ENCODE measurements at places on chromosomes 16 and 17.

DNA sequence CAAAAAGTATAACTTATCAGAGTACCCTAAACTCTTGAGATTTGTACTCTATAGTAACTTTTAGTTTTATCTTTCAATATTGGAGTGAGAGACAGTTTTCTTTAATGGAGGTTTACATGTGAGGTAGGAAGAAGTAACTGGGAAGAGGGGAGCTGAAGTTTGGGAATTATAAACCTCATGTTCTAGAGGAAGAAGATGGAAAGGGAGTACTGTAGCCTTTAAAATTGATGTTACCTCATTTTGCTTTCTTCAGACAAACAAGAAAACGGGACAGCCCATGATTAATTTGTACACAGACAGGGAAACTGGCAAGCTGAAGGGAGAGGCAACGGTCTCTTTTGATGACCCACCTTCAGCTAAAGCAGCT, 9.5 kb downstream of the FUS start:
- H3K4me1 ChIP-seq, result no peaks in the 10 kb centered on the region
- no peak for DNase-seq
- H3K4me3 ChIP-seq, result no peak overlapping the region
- peaks cover 99% of the 10 kb centered on the region for H3K36me3 ChIP-seq
- no peak overlapping the region for H3K27ac ChIP-seq
- H3K27me3 ChIP-seq, result no peaks in the 10 kb centered on the region

- no peak overlapping the region for H3K27ac ChIP-seq
- H3K36me3 ChIP-seq, result peaks cover 4% of the 10 kb centered on the region
- DNase-seq, result no peak
- H3K4me3 ChIP-seq, result no peak overlapping the region
Observed at GRCh38 chr16:50578137-50578536, 29.9 kb downstream of the NKD1 start.

GRCh38 chr16:25637236-25637635, 54.5 kb upstream of the HS3ST4 start:
- no peak overlapping the region for H3K27ac ChIP-seq
- no peaks in the 10 kb centered on the region for H3K27me3 ChIP-seq
- no peaks in the 10 kb centered on the region for H3K36me3 ChIP-seq
- DNase-seq, result no peak

- H3K27me3 ChIP-seq, result no peaks in the 10 kb centered on the region
- no peaks in the 10 kb centered on the region for H3K4me1 ChIP-seq
- DNase-seq, result no peak
- H3K36me3 ChIP-seq, result no peaks in the 10 kb centered on the region
Observed at GRCh38 chr16:66668777-66669444, 27.6 kb downstream of the CMTM4 start.

DNA sequence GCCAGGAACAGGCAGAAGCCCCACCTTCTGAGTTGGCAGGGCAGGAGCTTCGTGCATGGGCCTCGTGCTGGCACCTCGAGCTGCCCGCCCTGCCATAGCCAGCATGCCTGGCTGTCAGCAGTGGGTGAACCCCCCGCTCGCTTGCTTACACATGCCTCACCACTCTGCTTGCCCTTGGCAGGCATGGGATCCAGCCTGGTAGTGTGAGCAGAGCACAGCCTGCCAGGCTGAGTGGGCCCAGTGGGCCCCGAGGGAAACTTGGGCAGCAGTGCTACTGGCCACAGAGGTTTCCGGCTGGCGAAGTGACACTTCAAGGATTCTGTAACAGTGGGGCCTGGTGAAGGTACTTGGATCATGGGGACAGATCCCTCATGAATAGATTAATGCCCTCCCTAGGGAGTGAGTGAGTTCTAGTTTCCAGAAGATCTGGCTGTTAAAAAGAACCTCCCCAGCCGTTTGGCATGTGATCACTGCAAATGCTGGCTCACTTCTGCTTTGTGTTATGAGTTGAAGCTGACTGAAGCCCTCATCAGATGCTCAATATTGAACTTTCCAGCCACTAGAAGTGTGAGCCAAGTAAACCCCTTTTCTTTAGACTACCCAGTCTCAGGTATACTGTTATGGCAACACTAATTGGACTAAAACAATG, 114.7 kb downstream of the BCAS3 start:
- H3K36me3 ChIP-seq, result no peaks in the 10 kb centered on the region
- H3K27me3 ChIP-seq, result no peaks in the 10 kb centered on the region
- H3K4me3 ChIP-seq, result no peak overlapping the region
- peak; percentile 75 for DNase-seq
- no peaks in the 10 kb centered on the region for H3K4me1 ChIP-seq

GRCh38 chr17:15485045-15485444, 17.6 kb upstream of the CDRT4 start:
- no peak overlapping the region for H3K4me3 ChIP-seq
- H3K36me3 ChIP-seq, result no peaks in the 10 kb centered on the region
- no peak for DNase-seq
- no peaks in the 10 kb centered on the region for H3K27me3 ChIP-seq
- no peak overlapping the region for H3K27ac ChIP-seq
- no peaks in the 10 kb centered on the region for H3K4me1 ChIP-seq

DNA sequence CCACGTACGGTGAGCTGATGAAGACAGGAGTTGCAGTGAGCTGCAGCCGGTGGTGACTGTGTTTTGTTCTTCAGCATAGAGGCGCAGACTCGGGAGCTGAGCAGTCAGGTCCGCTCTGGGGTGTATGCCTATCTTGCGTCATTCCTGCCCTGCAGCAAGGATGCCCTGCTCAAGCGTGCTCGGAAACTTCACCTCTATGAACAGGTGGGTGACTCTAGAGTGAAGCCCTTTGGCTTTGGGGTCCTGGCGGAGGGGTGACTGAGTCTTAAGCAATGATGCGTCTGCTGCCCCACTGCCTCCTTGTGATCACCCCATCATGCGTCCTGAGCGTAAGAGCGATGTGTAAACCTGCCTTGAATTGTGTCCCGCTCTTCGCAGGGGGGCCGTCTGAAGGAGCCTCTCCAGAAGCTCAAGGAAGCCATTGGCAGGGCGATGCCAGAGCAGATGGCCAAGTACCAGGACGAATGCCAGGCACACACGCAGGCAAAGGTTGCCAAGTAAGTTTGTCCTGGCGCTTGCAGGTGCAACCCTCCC, 22.9 kb downstream of the UBN1 start:
- DNase-seq, result peak; percentile 47
- H3K27ac ChIP-seq, result no peak overlapping the region
- no peak overlapping the region for H3K4me3 ChIP-seq

GRCh38 chr16:70738083-70738977, 52.5 kb upstream of the MTSS2 start:
- H3K4me3 ChIP-seq, result no peak overlapping the region
- H3K36me3 ChIP-seq, result no peaks in the 10 kb centered on the region
- H3K4me1 ChIP-seq, result peaks cover 32% of the 10 kb centered on the region
- peak overlapping the region; percentile 91 for H3K27ac ChIP-seq
- no peaks in the 10 kb centered on the region for H3K27me3 ChIP-seq

GRCh38 chr17:58329035-58329809, 627 bp upstream of the TSPOAP1 start:
- peak; percentile 40 for DNase-seq
- no peaks in the 10 kb centered on the region for H3K36me3 ChIP-seq
- no peaks in the 10 kb centered on the region for H3K27me3 ChIP-seq
- H3K4me1 ChIP-seq, result peaks cover 2% of the 10 kb centered on the region
- no peak overlapping the region for H3K4me3 ChIP-seq
- no peak overlapping the region for H3K27ac ChIP-seq

DNA sequence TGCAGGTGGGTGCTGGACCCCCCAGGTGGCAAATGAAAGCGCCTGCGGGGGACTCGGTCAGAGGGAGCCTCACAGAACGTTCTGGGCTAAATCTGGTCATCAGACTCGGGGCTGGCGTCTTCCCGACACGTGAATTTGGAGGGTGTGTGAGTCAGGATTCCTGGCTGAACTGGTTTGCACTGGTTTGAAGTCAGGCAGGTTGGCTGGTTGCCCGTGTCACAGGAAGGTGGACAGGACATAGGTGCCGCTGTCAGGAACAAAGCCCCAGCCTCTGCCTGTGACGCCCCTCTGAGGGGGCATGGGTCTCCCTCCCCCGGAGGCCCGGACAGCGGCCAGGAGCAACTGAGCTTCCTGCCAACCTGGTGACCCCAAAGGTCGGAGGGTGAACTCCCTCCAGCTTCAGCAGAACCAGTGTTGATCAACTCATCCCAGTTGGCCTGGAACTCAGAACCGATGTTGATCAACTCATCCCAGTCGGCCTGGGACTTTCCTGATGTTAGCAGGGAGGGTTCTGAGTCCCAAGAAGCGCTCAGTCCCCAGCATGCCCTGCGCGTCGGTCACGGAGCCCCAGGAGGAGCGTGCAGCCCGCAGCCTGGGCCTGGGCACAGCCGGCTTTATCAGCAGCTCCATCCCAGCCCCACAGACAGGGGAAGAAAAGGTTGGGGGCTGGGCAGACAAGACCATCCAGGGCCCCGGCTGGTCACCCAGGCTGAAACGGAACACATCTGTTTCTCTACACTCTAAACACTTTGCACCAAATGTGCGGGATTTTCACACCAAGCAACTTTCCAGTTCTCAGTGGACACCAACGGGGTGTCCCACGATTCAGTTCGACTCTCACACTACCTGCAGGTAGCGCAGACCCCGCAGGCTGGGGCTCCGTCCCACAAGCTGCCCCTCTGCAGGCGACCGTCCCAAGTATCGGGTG, 14.4 kb upstream of the METRNL start:
- H3K4me3 ChIP-seq, result no peak overlapping the region
- H3K27ac ChIP-seq, result no peak overlapping the region
- H3K4me1 ChIP-seq, result no peaks in the 10 kb centered on the region
- no peaks in the 10 kb centered on the region for H3K36me3 ChIP-seq
- no peaks in the 10 kb centered on the region for H3K27me3 ChIP-seq
- peak; percentile 50 for DNase-seq

DNA sequence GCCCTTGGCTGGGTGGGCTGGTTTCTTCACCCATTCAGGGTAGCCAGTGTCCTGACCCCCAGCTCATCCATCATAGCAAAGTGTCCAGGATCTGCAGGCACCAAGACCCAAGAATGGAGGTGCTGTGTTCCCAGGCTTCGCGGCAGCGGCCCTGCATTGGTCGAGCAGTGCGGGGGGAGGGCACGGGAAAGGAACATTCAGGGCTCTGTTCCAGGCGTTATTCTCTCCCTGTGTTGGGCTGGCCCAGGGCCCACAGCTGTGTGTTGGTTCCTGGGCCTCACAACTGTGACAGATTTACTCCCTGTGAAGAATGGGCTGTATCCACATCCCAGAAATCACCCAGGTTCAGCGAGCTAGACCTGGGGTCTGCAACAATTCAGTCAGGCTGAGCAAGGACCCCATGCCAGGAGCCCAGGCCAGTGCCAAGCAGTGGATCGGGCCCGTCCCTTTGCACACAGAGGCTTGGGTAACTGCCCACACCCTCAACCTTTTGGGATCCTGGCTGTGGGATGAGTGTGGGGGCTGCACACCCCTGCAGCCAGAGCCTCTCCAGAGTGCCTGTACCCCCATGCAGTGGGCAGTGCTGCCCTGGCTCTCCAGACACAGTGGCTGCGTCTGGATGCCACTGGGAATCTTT, 10.0 kb downstream of the GPT2 start:
- H3K27me3 ChIP-seq, result no peaks in the 10 kb centered on the region
- no peaks in the 10 kb centered on the region for H3K4me1 ChIP-seq
- H3K4me3 ChIP-seq, result no peak overlapping the region
- H3K36me3 ChIP-seq, result no peaks in the 10 kb centered on the region

- no peak for DNase-seq
- H3K27me3 ChIP-seq, result no peaks in the 10 kb centered on the region
- H3K27ac ChIP-seq, result no peak overlapping the region
- peaks cover 30% of the 10 kb centered on the region for H3K4me1 ChIP-seq
- no peaks in the 10 kb centered on the region for H3K36me3 ChIP-seq
Observed at GRCh38 chr17:65039336-65039988, 17.1 kb downstream of the GNA13 start.
